Amygdala (tissue), 56 donors: ENCODE measurements at places on chromosomes 5 and 9.

DNA sequence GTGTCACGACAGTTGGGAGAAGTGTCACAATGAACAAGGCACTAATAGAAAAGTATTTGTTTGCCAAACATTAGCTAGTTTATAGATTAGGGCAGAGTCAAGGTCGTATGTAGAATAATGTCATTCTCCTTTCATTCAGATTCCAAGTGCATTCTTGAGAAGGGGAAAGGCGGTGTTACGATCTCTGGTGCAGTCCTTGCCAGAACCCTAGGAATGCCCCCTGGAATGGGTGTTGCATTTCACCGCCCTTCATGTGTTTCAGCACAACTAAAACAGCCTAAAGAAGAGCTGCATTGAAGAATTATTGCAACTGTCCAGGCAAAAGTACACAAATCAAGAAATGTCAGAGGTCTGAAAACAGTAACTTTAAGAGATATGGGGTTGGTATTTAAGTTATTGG lies 721.0 kb upstream of the WWC1 start:
- no peak for DNase-seq

GRCh38 chr9:116432051-116432450 lies 255.1 kb upstream of the TRIM32 start:
- no peak for DNase-seq

DNA sequence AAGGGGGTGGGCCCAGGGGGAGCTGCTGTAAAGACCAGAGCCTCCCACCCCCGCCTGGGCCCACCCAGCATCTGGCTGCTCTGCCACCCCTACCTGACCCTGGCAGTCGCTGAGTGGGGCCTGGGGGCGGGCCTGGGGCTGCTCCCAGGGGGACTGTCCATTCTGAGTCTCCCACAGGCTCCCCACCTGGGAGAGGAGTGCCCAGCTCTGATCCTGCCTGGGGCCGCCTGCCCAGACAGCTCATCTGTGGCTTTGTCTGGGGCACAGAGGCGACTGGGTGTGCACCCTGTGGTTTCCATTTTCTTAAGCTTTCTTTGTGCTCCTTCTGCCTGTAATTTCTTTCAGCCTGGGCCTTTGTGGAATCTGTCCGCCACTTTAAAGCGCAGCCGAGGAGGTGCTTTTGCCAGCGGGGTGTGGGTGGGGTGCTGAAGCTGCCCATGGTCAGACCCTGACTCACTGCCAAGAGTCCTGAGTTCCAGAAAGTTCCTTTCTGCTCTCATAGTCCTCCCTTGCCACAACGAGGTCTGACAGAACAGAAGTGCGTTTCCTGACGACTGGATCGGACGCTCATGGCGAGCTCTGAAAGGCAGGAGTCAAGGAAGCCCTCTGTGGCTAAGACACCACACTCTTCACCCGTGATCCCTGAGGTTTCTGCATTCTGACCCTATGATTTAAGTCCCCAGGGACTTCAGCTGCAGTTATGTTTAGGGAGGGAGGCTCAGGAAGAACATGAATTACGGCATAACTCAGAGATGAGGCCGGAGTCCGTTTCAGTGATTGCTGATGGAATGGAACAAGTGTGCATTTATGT lies 225.0 kb downstream of the FANCC start:
- DNase-seq, result no peak

GRCh38 chr5:31598640-31599611 lies 40.0 kb upstream of the PDZD2 start:
- DNase-seq, result no peak

DNA sequence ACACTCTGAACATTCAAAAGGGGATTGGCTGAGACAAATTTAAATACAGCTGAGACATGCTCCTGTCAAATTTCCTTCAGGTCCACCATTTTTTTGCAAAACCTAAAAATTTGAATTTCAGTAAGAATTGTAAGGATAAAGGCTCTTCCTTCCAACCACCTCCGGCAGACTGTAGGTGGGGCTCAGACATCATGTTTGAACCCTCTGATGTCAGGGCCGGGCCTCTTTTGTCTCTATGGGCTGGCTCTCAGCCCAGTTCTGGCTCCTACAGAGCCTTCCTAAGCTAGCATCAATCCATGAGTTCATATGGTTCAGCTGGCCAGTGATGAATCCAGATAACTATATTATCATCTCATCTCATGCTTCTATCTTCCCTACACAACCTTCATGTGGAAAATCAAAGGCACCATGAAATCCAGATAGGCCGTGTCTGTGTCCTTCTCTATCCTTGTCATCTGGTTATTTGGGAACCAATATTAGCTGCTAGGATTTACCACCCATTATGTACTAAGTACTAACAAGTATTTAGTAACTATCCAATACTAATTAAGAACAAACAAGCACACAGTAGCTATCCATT lies 44.2 kb downstream of the NIPSNAP3B start:
- peak; percentile 18 for DNase-seq

DNA sequence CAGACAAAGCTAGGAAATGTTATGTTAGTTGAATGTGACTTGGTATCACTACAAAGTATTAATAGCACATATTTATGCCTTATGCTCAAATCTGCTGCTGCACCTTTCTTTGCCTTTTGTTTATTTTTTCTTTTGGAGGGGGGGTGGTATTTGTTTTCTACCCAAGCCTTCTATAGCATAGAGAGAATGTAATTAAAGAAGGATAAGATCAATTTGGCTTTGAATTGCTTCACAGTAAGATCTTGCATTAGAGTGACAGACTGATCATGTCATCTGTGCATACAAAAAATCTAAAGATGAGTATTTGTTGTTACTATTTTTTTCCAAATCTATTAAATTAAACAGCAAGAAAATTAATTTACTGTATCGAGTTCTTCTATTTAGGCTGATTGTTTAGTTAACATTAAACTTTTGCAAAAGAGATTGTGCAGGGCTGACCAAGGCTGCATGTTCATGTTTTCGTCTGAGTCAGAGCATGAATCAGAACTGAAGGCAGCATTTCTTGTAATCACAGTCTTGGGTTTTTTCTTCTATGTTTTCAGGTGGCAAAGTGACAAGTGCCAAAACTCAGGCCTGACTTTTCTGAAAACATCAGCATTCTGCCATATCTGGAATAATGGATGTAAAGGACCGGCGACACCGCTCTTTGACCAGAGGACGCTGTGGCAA lies 1007.1 kb upstream of the WWC1 start:
- DNase-seq, result no peak

- no peak for DNase-seq
Observed at GRCh38 chr9:136847826-136848392, 1.3 kb upstream of the PHPT1 start.

- no peak for DNase-seq
Observed at GRCh38 chr9:125649826-125650225, 57.2 kb downstream of the MAPKAP1 start.

- no peak for DNase-seq
Observed at GRCh38 chr5:80725446-80725845, 70.7 kb upstream of the DHFR start.

DNA sequence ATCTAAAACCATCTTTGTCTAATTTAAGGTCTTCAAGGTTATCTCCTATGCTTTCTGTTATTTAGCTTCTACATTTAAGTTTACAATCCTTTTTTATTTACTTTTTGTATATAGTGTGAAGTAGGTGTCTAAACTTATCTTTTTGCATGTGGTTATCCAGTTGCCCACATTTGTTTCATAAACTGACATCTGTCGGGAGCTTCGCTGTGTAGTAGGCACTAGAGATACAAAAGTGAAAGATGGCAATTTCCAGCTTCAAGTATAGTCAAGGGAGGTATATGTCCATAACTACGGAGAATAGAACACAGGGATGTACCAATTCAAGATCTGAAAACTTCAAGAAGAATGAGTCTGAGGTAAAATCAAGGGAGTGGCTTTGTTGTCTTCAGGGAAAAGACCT lies 38.7 kb upstream of the ELL2 start:
- DNase-seq, result no peak

- no peak for DNase-seq
Observed at GRCh38 chr9:108569624-108570023, 286.2 kb downstream of the ACTL7B start.

GRCh38 chr9:69936427-69936826 lies 107.2 kb upstream of the MAMDC2 start:
- no peak for DNase-seq

- peak; percentile 19 for DNase-seq
Observed at GRCh38 chr5:129460936-129461710, 1.0 kb downstream of the ADAMTS19 start.

DNA sequence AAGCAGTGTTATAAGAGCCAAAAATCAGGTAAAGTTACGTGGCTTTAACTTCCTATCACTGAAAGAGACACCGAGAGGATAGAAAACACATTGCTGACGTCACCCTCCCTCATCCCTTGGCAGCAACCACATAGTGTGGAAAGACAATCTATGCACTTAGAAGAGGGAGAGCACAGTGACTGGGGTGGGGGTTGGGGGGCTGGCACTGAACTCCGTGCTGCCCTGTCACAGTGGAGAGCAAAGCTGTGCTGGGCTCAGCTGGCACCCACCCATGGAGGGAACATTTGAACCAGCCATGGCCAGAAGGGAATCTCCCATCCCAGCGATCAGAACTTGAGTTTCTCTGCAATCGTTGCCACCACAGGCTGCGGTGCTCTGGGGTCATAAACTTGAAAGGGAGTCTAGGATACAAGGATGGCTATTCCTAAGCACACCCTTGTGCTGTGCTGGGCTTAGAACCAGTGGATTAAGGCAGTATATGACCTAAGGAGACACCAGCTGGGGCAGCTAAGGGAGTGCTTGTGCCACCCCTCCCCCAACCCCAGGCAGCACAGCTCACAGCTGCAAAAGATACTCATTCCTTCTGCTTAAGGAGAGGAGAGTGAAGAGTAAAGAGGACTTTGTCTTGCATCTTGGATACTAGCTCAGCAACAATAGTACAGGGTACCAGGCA lies 73.4 kb downstream of the KIAA0825 start:
- no peak for DNase-seq

- DNase-seq, result no peak
Observed at GRCh38 chr9:93590609-93591234, 14.3 kb downstream of the PHF2 start.
